Breast epithelium (tissue), 4 donors: ENCODE measurements at places on chromosomes 5 and 9. TPM values are rescaled to one million over a fixed set of nuclear protein-coding genes. Genes with fewer than 3 reads are reported as not detected.
A peak's percentile ranks its signal among the peaks of the same experiment; 100 is the strongest.

The OGN gene
- 14.1 TPM for total RNA-seq

The KCNV2 gene
- not detected for total RNA-seq

The SLC22A4 gene
- total RNA-seq = 4.5 TPM

- DNase-seq = no peak
Observed at GRCh38 chr5:124659798-124660197, 86.6 kb downstream of the ZNF608 start.

DNA sequence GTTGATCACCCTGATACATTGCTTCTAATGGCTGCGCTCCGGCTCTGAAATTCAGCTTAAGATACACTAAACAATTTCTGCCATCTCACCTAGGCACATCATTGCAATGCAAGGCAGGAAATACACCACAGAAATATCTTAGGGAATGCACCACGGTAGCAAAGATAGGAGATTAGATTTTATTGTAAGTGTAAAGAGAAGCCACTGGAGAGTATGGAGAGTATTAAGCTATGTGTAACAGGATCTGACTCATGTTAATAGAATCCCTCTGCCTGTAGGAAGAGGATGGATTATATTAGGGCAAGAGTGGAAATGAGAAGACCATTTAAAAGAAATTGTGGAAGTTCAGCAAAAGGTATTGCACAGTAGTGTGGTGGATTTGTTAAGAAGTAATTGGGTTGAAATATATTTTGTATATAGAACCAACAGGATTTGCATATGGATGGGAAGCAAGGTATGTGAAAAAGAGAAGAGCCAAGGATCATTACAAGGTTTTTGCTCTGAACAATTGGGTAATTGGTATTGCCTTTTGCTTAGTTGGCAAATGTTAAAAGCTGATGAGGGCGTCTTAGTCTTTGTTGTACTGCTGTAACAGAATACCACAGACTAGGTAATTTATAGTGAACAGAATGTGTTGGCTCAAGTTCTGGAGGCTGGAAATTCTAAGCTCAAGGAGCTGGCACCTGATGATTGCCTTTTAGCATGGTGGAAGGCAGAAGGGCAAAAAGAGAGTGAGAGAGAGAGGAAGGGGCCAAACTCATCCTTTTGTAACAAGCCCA lies 636.1 kb downstream of the PSAT1 start:
- no peak for DNase-seq

DNA sequence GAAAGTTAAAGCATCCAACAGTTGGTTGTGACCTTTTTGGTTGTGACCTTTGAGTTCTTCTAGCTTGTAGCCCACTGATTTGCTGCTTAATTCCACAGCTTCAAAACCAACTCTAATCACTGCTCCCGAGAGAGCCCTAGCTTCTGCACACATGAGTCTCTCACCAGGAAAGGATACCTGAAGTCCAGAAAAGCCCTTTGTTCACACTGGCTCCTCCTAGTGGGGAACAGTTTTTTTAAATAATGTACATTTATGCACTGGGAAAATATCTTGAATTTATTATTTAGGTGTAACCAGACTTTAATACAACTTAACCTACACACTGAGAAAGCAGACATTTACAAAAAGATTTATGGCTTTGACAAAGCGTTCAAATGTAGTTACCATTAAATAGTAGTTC lies 120.2 kb upstream of the CCDC152 start:
- no peak for DNase-seq

DNA sequence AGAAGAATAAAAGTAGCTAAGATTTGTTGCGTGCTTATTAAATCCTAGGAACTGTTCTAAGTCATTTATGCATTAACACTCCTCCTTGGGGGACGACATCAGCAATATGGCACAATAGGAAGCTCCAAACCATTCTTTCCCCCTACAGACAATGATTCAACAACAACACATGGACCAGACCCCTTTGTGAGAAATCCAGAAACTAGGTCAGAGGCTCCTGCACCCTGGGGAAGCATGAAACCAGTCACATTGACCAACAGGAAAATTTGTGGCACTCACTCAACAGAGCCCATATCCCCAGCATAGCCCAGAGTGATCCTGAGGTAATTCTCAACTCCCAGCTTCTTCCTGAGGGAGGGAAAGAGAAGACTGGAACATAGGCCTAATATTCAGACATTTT lies 294.4 kb downstream of the HINT1 start:
- no peak for DNase-seq

DNA sequence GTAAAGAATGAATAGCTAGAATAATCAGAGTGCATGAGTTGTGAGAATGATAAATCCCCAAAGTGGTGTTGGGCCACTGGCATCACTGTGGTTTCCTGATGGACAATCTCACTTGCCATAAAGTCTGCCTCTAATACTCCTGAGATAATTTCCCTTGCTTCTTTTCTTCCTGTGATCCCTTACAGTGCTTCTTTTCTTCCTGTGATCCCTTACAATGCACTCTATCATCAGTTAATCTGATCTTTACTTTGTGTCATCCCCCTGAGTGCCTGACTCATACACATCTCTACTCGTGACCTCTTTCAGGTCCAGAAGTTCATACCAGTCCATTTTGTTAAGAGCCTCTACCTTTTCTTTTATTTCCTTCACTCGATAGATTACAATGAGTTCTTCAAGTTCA lies 418.3 kb downstream of the HCN1 start:
- DNase-seq = no peak

DNA sequence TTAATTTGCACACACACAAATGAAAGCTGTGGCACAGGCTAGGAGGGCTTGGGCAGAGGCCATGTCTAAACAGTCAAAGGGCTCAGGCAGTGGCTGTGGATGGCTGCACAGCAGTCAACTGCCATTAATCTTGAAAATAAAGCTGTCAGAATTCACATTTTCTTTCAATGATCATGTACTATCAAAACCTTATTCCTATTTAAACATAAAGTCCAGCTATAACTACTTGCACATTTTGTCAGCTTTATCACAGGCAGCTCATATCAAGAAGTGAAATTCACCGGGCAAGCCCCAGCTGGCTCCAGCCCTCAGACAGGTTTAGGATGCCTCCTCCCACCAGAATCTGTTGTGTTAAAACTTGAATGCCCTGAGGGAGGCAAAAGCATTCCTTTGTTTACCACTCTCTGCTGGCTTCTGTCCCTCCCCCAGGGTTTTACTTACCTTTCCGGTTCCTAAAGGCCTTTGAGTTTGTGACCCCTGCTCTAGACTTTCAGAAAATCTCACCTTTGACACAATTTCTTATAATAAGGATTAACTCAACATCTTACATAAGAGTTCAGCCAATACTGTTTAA lies 54.9 kb upstream of the GRAMD2B start:
- peak; percentile 84 for DNase-seq
